ENCODE measurements at places on chromosomes 7 and 10. TPM values are rescaled to one million over a fixed set of nuclear protein-coding genes. Genes with fewer than 3 reads are reported as not detected.

The UPK3BL1 gene
- 15.8 TPM for polyA plus RNA-seq

The OR6B1 gene
- polyA plus RNA-seq: not detected

The DNAJC12 gene
- polyA plus RNA-seq: 0.44 TPM

The PCDH15 gene
- not detected for polyA plus RNA-seq

The CD36 gene
- 11.4 TPM for polyA plus RNA-seq

The FZD8 gene
- not detected for polyA plus RNA-seq

The MET gene
- polyA plus RNA-seq: not detected

DNA sequence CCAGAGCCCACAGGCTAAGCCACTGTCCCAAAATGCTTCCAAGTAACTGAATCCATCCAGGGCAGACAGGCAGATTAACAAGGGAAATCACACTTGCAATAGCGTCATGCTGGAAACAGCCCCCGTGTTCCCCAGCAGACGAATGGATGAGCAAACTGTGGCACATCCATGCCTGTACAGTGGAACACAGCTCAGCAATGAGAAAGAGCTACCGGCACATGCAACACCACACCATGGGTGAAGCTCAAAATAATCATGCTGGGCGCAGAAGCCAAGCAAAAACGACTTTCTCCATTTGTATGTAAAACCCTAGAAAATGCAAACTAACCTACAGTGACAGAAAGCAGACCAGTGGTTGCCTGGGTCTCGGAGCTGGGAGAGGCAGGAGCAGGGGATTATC lies 153.1 kb downstream of the SLIT1 start:
- DNase-seq: no peak

DNA sequence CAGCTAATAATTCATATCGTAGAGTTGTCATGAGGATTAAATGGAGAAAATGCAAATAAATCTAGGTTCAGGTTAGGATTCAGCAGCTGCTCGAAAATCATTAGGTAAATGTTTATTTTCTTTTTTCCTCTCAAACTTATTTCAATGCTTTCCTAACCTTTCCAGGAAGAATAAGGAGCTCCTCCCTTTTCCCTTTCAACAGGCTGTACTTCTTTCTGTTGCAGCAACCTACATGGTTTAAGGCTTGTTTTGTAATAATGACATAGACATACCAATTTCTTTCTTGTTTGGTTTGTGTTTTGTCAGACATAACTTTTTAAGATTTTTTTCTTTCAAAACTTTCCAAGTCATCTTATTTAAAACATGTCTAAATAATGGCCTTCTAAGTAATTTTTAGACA lies 18.2 kb downstream of the GPR141 start:
- no peak for DNase-seq

GRCh38 chr7:91164506-91164905 lies 99.7 kb upstream of the FZD1 start:
- no peak for DNase-seq

- DNase-seq: no peak
Measured at GRCh38 chr10:6755781-6756460, 175.8 kb upstream of the PRKCQ start.

DNA sequence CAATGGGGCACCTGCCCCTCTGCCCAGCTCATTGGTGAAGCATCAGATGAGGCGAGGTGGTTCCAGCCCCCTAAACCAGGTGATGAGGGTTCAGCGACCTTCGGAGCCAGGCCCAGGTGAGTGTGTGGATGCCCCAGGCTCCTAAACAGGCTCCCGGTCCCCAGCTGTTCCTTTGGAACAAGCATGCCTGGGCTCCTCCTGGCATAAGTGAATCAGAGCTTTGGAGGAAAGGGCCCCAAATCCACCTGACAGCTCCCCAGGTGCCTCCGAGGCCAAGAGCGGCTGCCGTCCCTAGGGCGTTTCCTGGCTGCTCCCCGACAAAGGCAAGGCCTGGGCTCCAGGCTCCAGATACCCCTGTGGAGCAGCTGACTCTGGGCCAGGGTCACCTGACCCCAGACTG lies 61.3 kb downstream of the YKT6 start:
- DNase-seq: no peak

- DNase-seq: no peak
Measured at GRCh38 chr10:59011972-59012632, 164.3 kb upstream of the PHYHIPL start.

DNA sequence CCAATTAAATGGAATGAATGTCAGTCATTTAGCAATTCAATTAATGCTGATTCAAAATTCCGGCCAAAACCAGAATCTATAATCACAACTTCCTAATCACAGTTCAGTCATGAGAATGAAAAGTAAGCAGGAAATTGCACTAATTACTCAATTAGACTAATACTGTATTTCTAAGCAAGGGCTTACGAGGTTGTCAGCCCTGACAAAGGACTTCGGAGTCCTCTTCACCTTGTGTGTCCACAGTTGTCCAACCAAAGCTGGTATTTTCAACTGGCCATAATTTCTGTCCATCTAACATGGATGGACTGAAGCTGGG lies 17.4 kb downstream of the CPA1 start:
- DNase-seq: no peak

DNA sequence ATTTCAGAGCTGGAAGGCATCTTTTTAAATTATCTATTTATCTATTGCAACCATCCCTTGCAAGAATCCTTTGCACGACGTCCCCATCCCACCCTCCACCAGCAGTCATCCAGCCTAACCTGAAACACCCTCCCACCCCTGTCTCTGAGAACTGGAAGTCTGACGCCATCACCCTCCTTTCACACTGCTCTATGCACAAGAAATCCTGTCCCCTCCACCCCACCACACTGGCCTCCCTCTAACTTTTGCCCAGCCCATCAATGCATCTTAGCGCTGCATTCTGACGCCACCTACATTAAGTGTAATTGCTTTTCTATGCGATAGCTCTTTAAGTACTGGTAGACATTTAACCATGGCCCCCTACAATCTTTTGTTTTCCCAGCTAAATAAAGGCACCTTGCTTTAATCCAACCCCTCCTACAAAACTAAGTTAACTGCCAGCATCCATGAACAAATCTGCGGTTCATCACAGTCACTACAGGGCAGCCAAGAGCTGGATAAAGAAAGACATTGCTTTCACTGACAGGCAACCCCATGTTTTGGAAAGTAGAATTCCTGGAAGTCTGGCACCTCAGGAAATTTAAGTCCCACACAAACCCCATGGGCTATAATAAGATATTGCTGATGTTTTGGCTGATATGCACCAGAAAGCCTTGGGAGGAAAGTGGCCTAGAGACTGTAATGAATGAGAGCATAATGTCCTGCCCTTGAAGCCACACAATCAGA lies 128.0 kb downstream of the GLI3 start:
- DNase-seq: no peak

- no peak for DNase-seq
Measured at GRCh38 chr10:30574432-30574796, 55.1 kb downstream of the LYZL2 start.

- DNase-seq: no peak
Measured at GRCh38 chr7:36208997-36209813, 56.2 kb downstream of the EEPD1 start.

GRCh38 chr10:7577579-7577978 lies 89.2 kb downstream of the ITIH5 start:
- DNase-seq: no peak

DNA sequence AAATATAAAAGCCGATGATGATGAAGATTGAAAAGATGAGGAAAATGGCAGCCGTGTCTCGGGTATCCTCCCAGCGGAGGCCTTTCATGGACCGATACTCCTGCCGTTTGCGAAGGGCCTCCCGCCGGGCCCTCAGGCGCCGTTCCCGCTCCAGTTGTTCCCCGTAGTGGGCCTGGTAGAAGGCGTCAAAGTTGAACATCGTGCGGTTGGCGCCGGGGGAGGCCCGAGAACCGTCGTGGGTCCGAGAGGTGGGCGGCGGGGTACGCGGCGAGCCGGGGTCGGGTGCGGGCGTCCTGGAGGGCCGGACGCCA lies 553 bp downstream of the DNAJC30 start:
- no peak for DNase-seq

DNA sequence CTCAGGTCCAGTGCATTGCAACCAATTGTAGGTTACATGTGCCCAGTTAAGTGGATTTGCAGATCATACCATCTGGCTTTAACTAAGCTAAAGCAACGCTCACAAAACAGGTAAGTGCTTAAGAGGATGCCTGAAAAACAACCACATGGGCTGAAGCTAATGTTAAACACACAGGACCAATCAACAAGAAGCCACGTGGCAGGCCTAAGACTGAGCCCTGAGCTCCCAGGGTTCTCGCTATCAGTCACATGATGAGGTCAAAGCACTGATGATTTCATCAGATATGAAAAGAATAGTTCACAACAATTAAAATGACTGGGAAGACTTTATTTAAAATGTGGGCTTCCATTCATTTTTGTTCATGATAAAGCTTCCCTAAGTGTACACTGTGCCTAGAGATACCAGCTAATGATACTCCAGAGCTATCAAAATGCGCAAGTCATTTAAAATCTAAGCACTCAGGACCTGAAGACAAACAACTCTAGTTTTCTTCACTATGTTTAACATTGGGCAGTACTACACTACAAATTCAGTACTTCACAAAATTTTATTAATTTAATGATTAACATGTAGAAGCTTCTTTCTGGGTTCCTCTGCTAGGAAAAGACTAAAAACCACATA lies 90.6 kb downstream of the PIP4K2A start:
- DNase-seq: no peak

DNA sequence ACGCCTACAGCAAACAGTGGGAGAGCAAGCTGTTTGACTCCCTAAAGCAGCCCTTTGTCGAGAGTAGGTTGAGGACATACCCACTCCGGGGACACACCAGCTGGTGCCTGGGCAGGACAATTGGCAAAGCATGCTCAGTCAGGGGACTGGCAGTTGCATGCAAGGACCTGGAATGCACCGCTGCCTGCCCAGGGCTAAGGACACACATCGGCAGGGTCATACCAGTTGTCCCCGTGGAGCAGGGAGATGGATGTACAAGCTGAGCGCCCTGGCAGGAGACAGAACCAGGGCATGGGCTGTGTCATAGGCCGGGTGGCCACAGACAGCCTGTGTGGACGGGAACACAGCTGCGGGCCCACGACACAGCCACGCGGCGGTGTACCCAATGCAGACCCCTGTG lies 18.3 kb upstream of the ELN start:
- DNase-seq: no peak

- no peak for DNase-seq
Measured at GRCh38 chr7:17326378-17326777, 27.9 kb downstream of the AHR start.

DNA sequence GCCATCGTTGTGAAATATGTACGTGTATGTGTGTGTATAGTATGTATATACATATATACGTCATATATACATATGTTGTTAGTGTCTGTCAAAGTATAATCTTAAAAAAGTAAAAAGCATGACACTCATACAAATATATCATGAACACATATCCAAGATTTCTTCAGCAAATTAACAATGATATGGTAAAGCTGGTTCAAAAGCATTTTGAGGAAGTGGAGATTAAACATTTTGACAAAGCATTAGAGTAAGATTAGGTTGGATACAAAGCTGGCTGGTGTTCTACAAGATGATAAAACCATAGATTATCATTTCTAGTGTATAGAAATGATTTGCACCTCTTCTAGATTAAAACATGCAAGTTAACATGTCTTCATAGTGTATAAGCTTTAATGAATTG lies 771 bp upstream of the NUDCD3 start:
- DNase-seq: no peak

DNA sequence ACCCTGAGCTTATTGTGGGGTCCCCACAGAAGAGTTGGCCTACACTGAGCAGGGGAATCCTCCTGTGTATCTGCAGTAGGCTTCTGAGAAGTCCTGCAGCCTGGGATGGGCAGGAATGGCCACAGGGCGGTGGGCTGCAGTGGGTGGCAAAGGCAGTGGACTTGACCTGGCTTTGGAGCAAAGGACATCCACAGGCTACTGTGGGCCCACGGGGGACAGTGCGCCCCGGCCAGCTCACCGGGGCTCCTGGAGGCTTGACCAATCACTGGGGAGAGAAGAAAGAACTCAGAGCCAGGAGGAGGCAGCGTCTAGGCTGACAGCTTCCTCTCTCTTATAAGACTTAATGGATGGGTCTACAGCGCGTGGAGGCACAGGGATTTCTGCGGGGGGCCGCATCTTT lies 488.8 kb upstream of the MGMT start:
- DNase-seq: no peak

- no peak for DNase-seq
Measured at GRCh38 chr7:4665661-4666060, 16.4 kb upstream of the FOXK1 start.
